ENCODE measurements at places on chromosomes 7 and 10.

- no peaks in the 10 kb centered on the region for H3K36me3 ChIP-seq
- H3K27me3 ChIP-seq: no peaks in the 10 kb centered on the region
- DNase-seq: no peak
- no peak overlapping the region for H3K27ac ChIP-seq
- H3K4me3 ChIP-seq: no peak overlapping the region
Observed at GRCh38 chr10:11245510-11245909, 227.8 kb downstream of the CELF2 start.

GRCh38 chr7:26295015-26295414, 3.4 kb downstream of the SNX10 start:
- H3K4me3 ChIP-seq: no peak overlapping the region
- no peaks in the 10 kb centered on the region for H3K27me3 ChIP-seq
- no peaks in the 10 kb centered on the region for H3K4me1 ChIP-seq
- no peak overlapping the region for H3K27ac ChIP-seq
- H3K36me3 ChIP-seq: no peaks in the 10 kb centered on the region

DNA sequence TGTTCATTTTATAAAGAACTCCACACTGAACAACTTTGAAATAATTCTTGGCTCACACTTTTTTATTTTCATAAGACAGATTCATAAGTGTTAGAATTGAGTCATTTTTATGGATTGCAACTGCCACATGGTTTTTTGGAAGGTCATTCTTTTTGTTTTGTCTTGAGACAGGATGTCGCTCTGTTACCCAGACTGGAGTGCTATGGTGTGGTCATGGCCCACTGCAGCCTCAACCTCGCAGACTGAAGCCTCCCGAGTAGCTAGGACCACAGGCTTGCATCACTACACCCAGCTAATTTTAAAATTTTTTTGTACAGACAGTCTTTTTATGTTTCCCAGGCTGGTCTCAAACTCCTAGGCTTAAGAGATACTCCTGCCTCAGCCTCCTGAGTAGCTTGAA, 20.3 kb downstream of the BMS1 start:
- DNase-seq: no peak
- H3K27ac ChIP-seq: no peak overlapping the region
- H3K36me3 ChIP-seq: peaks cover 57% of the 10 kb centered on the region
- H3K4me3 ChIP-seq: no peak overlapping the region
- H3K27me3 ChIP-seq: no peaks in the 10 kb centered on the region

DNA sequence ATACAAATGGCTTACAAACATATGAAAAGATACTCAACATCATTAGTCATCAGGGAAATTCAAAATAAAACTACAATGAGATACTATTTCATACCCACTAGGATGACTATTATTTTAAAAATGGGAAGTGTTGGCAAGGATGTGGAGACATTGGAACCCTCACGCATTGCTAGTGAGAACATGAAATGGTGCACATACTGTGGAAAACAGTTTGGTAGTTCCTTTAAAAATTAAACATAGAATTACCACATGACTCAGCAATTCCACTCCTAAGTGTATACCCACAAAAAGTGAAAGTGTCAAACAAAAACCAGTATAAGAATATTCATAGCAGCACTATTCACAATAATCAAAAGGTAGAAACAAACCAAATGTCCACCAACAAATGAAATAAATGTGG, 48.5 kb upstream of the SHTN1 start:
- no peak overlapping the region for H3K4me3 ChIP-seq
- H3K36me3 ChIP-seq: no peaks in the 10 kb centered on the region
- no peaks in the 10 kb centered on the region for H3K4me1 ChIP-seq
- H3K27me3 ChIP-seq: no peaks in the 10 kb centered on the region
- DNase-seq: no peak

DNA sequence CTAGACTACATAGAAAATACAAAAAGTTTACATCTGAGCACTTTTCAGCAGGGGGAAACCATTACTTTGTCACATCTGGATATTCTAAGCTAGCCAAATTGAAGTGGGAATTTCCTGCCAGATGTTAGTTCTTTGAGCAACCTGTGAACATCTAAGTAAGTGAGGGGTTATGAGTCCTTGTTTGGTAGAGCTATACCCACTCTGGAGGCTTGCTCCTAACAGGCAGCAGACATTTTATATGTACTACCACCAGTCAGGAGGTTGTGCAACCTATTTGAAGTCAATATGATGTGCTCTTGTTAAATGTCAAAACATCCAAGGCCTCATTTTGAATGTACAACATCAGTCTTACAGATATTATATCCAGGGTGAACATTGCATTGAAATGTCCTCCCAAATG, 143.3 kb upstream of the KAT6B start:
- H3K27me3 ChIP-seq: no peaks in the 10 kb centered on the region
- no peak overlapping the region for H3K27ac ChIP-seq
- no peaks in the 10 kb centered on the region for H3K36me3 ChIP-seq
- no peak for DNase-seq

GRCh38 chr10:95896071-95896850, 11.5 kb upstream of the CC2D2B start:
- no peaks in the 10 kb centered on the region for H3K4me1 ChIP-seq
- no peaks in the 10 kb centered on the region for H3K27me3 ChIP-seq
- no peak overlapping the region for H3K27ac ChIP-seq
- no peak overlapping the region for H3K4me3 ChIP-seq
- no peak for DNase-seq

DNA sequence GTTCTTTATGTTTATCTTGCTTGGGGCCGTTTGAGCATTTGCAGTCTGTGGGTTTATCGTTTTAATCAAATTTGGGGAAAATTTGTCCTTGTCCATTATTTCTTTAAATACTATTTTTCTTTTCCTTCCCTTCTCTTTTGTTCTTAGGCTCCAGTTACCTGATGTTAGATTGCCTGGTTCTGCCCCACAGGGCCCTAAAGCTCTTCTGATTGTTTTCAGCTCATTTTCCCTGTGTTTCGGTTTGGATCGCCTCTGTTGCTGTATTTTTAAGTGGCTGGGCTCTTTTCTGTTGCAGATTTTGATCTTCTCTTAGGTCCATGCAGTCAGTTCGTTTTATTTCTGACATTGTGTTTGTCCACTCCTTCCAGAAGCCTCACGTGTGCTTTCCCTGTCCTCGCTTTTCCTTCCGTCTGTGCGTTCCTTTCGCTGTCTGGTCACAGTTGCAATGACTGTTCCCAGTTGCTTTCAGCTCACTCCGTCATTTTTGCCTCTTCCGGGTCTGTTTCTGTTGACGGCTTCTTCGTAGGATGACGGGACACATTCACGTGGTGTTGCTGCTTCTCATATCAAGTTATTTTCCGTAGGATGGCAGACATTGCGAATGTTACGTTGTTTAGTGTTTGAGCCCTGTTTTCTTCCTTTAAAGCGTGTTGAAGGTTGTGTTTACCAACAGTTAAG, 111.4 kb downstream of the INPP5A start:
- H3K27ac ChIP-seq: no peak overlapping the region
- H3K27me3 ChIP-seq: no peaks in the 10 kb centered on the region
- no peaks in the 10 kb centered on the region for H3K4me1 ChIP-seq

DNA sequence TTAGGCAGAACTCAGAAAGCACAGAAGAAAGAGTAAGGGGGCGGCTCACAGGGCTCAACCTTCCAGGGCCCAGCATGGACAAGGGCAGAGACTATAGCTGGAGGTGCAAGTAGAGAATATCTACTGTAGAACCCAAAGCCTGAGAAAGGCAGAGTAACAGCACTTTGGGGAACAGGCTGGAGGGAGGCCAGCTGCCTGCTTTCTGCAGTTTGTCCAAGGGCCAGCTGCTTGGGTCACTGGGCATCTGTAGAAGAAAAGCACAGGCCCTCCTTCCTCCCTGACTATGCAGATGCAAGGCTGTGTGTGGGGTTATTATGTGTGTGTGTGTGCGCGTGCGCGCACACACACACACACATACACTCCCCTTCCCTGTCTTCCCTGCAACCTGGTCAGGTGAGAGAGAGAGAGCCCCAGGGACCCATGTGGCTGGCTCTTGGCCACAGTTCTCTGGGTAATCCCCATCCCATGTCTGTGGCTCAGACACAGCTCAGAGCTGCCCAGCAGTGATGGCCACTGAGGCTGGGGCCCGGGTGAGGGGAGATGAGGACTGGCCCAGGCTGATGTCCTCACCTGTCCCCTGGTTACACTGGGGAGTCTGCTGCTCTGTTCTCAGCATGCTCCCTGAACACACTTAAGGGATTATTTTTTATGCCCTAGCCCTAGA, 9.0 kb downstream of the ADRA2A start:
- no peaks in the 10 kb centered on the region for H3K27me3 ChIP-seq
- no peaks in the 10 kb centered on the region for H3K36me3 ChIP-seq
- H3K4me1 ChIP-seq: no peaks in the 10 kb centered on the region
- no peak overlapping the region for H3K4me3 ChIP-seq
- no peak overlapping the region for H3K27ac ChIP-seq

DNA sequence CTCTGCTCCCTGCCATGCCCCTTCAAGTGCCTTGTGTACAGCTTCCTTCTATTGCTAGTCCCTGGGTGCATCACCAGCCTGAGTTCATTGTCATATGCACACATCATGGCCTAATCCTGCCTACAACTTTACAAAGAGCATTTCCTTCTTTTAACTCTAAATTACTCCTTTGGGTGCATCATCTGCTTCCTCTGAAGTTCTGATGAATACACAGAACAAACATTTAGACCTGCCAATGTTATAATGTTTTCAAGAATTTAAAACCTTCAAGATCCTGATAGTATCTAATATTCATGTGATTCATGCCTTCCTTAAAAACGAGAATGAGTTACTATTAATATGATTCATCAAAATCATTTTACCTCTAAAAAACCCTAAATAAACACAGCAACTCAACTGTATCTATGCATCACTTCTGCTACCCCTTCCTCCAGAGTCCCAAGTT, 357.1 kb downstream of the MAGI2 start:
- H3K36me3 ChIP-seq: no peaks in the 10 kb centered on the region
- no peak overlapping the region for H3K4me3 ChIP-seq
- no peaks in the 10 kb centered on the region for H3K27me3 ChIP-seq
- no peaks in the 10 kb centered on the region for H3K4me1 ChIP-seq
- no peak overlapping the region for H3K27ac ChIP-seq
- no peak for DNase-seq

GRCh38 chr7:148535217-148535616, 55.3 kb upstream of the C7orf33 start:
- DNase-seq: no peak
- H3K27me3 ChIP-seq: no peaks in the 10 kb centered on the region
- no peaks in the 10 kb centered on the region for H3K4me1 ChIP-seq
- H3K36me3 ChIP-seq: no peaks in the 10 kb centered on the region

- peaks cover 22% of the 10 kb centered on the region for H3K4me1 ChIP-seq
- H3K36me3 ChIP-seq: no peaks in the 10 kb centered on the region
- no peak overlapping the region for H3K27ac ChIP-seq
- DNase-seq: no peak
- H3K27me3 ChIP-seq: no peaks in the 10 kb centered on the region
Observed at GRCh38 chr10:92571649-92572048, 2.2 kb downstream of the IDE start.

- H3K27me3 ChIP-seq: no peaks in the 10 kb centered on the region
- H3K4me1 ChIP-seq: no peaks in the 10 kb centered on the region
- no peak overlapping the region for H3K4me3 ChIP-seq
Observed at GRCh38 chr10:101997803-101998202, 58.2 kb downstream of the ARMH3 start.

DNA sequence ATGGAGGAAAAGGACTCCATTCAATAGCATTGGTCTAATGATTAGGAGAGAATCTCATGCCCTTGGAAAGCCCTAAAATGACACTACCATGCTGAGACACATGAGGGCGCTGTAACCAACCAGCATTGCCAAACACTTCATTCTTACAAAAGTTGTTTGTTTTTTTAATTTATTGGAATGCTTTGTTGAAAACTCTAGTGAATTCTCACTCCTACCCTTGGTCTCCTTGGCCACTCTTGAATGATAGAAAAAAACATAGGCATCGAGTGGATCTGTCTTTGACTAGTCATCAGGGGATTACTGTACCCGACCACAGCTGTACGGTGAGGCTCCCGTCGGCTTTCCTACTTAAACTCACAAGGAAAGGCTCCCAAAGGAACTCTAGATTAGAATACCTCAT, 29.3 kb upstream of the ADD3 start:
- no peak overlapping the region for H3K27ac ChIP-seq
- H3K4me3 ChIP-seq: no peak overlapping the region
- peak; percentile 53 for DNase-seq
- H3K27me3 ChIP-seq: no peaks in the 10 kb centered on the region
- no peaks in the 10 kb centered on the region for H3K36me3 ChIP-seq
- peaks cover 7% of the 10 kb centered on the region for H3K4me1 ChIP-seq

- no peaks in the 10 kb centered on the region for H3K27me3 ChIP-seq
- H3K27ac ChIP-seq: no peak overlapping the region
- no peak overlapping the region for H3K4me3 ChIP-seq
- no peaks in the 10 kb centered on the region for H3K4me1 ChIP-seq
- DNase-seq: no peak
Observed at GRCh38 chr10:20446561-20447193, 450.4 kb downstream of the NEBL start.

- H3K4me1 ChIP-seq: no peaks in the 10 kb centered on the region
- H3K27ac ChIP-seq: no peak overlapping the region
- DNase-seq: no peak
Observed at GRCh38 chr7:29754874-29755490, 51.3 kb upstream of the WIPF3 start.

- DNase-seq: no peak
- no peaks in the 10 kb centered on the region for H3K4me1 ChIP-seq
- no peak overlapping the region for H3K4me3 ChIP-seq
- H3K27me3 ChIP-seq: no peaks in the 10 kb centered on the region
Observed at GRCh38 chr7:111839261-111839660, 277.0 kb upstream of the IMMP2L start.

- H3K4me3 ChIP-seq: no peak overlapping the region
- no peak for DNase-seq
- no peaks in the 10 kb centered on the region for H3K36me3 ChIP-seq
- H3K4me1 ChIP-seq: no peaks in the 10 kb centered on the region
Observed at GRCh38 chr10:127592586-127592985, 43.5 kb downstream of the NPS start.

- H3K36me3 ChIP-seq: peaks cover 74% of the 10 kb centered on the region
- peak overlapping the region; percentile 43 for H3K27ac ChIP-seq
- H3K4me1 ChIP-seq: peaks cover 63% of the 10 kb centered on the region
Observed at GRCh38 chr10:44990302-44990655, 10.4 kb upstream of the ZNF22 start.

DNA sequence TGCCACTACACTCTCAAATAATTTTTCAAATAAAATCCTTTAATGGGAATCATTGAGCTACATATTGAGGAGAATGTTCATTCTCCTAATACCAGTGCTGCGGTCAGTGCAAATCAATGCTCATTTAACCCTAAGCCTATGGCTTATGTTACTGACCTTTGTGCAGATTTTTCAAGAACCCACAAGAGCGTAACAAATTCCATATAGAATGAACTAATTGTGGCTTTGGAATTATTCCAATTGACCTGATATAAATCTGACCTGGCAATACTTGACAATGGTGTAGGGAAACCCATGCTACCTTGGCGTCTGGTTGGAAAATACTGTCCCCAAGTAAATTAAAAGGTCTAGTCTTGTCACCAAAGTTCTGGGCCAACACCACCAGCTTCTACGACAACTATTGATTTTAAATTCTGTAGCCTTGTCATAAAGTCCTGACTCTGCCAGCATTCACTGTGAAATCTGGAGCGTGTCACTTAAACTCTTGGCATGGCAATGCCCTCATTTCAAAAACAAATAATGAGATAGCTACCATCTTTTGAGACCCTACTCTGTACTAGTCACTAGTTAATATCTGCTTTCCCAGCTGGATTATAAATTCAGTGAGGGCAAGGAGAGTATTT, 320.9 kb downstream of the AHR start:
- no peak for DNase-seq
- no peak overlapping the region for H3K4me3 ChIP-seq
- no peaks in the 10 kb centered on the region for H3K27me3 ChIP-seq
- H3K4me1 ChIP-seq: no peaks in the 10 kb centered on the region
